ENCODE measurements at places on chromosomes 16 and 17.
A peak's percentile ranks its signal among the peaks of the same experiment; 100 is the strongest.

DNA sequence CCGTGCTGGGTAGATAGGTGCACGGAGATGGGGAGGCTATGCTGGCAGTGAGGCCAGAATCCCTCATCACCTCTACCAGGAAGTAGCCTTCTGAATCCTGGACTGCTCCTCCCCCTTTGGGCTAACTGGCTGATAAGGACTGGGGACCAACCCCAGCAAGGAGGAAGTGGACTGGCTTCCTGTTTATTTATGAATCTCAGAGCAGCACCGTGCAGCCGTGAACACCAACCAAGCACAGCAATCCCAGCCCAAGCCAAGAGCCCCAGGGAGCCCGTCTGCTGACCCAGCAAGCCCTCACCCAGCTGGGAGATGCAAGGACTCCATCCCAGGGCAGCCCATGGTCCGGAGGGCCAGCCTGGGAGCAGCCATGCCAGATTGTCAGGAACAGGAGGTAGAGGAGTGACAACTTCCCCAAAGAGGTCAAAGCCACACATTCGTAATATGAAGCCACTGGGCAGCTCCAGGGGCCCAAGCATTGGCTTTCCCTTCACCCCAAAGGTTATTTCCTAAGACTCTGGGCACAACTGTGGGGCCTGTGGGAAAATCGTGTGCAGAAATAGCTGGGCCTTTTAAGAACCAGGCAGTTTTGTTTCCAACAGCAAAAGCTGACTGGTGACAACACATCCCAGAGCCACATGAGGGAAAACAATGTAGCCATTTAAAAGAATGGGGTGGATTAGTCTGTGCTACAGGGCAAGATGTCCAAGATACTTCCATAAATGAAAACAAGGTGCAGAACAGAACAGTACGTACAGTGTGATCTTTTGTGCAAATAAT, 23.9 kb downstream of the PHB1 start:
- no peak for DNase-seq

GRCh38 chr17:6239241-6239798, 169.1 kb downstream of the WSCD1 start:
- no peak for DNase-seq

- no peak for DNase-seq
Measured at GRCh38 chr16:87560428-87561199, 41.7 kb upstream of the JPH3 start.

DNA sequence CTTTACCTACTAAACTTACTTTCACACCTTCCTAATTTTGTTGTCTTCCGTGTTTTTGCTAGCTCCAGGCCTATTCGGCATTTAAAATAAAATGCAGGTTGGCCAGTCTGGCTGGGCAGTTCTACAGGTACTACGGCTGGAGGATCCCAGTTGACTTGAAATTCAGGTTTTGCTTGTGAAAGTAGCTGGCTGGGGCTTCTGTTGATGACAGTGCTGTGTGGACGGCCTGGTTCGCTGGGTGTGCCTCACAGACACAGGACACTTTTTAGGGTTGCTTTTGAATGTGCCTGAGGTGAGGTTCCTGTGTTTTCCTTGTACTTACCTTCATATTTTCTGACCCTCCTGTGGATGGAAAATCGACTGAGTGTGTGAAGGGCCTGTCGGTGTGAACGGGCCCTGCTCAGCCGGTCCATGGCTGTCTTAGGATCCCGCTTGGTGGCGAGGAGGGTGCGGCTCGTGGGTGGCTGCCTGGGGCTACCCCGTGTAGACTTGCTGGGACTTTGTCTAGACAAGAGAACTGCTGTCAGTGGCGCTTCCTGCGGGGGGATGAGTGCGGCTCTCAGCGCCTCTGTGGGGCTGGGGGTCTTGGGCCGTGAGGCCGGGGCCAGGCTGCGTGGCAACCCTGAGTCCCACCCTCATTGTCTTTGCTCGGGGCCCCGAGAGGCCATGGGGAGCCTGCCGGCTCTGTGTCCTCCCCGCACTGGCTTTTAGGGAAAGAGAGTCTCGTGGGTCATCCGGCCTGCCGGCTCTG, 18.7 kb upstream of the ZNF750 start:
- no peak for DNase-seq

- DNase-seq, result no peak
Measured at GRCh38 chr17:49061524-49061943, 64.3 kb downstream of the IGF2BP1 start.

DNA sequence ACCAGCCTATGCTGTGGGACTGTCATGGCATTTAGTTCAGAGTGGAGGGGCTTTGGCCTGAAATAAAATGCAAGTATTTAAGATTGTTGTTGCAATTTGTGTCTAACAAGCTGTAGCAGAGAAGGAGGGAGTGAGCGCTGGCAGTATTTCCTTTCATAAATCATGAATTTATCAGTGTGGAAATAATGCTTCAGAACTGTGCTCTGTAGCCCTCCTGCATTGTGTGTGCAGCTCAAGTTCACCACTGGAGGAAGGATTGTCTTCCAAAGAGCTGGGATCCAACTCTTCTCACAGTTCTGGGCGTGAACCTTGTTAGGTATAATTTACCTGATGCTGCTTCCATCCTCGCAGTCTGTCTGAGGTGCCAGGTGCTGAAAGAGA, 15.1 kb downstream of the SNX11 start:
- DNase-seq, result no peak

DNA sequence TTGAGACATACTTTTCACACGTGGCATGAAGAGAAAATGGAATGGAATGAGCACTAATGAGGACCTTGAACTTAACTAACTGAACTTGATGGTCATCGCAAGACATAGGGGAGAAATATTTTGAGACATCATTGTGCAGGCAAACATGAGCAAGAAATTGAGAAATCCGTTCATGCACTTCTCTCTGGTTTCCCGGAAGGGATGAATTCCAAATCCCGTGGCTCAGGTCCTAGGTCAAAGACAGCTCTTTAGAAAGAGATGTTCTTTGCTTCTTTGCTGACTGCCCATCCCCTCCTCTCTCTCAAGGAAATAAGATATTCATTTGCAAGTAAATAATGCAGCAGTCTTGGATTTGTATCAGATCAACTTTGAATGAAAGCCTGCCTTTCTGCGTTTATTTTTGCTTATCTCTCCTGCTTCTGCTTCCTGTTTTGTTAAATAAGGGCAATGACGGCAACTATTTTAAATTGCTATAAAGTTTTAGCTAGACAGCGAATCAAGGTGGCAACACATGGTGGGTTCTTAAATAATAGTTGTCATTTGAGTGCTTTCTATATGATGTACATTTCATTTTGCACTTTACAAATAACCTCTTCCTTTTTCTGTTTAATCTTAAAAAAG, 657.8 kb downstream of the MAF start:
- no peak for DNase-seq

DNA sequence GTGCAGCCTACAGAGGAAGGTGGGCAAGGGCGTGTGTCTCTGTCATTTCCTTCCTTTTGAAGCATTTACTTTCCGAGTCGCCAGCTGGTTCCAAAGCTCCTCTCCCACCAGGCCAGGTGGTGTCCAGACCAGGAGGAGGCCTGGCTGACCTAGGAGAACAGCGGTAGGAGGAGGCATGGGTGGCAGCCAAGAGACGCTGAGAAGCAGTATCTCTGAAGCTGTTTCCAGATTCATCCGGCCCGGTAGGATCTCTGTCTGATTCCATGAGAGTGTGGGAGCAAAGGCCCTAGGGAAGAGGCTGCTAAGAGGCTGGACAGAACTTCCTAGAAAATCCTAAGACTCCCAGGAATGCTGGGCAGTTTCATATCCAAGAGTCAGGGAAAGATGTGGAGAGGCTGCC, 20.3 kb downstream of the MEOX1 start:
- no peak for DNase-seq

GRCh38 chr16:30069611-30070462, 4.3 kb downstream of the ALDOA start:
- no peak for DNase-seq

GRCh38 chr17:50199803-50200456, 1.5 kb downstream of the COL1A1 start:
- no peak for DNase-seq

- DNase-seq, result no peak
Measured at GRCh38 chr16:12319428-12320035, 343.0 kb downstream of the SNX29 start.

DNA sequence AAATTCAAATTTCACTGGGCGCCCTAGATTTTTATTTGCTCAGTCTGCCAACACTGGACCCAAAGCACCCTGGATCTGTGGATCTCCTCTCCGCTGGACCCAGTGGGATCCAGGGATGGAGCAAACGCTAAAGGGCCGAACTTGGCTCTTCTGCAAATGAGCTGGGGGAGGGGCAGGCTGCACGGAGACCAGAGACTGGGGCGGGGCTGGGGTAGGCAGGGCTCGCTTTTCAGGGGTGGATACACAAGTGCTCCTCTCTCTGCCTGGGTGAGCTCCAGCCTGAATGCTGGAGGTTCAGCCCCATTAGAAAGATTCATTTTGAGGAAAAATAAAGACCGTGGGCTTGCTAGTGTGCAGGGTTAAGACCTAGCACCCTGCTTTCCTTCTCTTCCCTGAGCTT, 8.9 kb downstream of the CBX4 start:
- DNase-seq, result no peak

DNA sequence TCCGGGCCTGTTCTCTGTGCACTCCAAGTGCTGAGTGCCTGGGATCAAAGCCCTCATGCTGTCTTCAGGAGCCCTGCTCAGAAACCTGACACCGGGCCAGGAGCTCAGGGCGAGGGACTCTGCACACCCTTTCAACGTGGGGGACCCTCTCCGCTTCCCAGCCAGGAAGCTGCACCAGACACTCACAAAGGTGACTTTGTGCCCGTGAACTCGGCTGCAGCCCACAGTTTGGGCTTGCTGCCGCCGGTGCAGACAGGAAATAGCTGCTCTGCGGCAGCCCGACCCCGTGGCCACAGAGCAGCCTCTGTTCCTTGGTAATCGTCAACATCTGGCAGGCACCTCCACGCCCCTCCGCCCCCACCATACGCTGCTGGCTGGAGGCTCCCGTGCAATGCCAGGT, 93.4 kb upstream of the METRNL start:
- no peak for DNase-seq

GRCh38 chr17:61555127-61555566, 35.9 kb downstream of the NACA2 start:
- no peak for DNase-seq

DNA sequence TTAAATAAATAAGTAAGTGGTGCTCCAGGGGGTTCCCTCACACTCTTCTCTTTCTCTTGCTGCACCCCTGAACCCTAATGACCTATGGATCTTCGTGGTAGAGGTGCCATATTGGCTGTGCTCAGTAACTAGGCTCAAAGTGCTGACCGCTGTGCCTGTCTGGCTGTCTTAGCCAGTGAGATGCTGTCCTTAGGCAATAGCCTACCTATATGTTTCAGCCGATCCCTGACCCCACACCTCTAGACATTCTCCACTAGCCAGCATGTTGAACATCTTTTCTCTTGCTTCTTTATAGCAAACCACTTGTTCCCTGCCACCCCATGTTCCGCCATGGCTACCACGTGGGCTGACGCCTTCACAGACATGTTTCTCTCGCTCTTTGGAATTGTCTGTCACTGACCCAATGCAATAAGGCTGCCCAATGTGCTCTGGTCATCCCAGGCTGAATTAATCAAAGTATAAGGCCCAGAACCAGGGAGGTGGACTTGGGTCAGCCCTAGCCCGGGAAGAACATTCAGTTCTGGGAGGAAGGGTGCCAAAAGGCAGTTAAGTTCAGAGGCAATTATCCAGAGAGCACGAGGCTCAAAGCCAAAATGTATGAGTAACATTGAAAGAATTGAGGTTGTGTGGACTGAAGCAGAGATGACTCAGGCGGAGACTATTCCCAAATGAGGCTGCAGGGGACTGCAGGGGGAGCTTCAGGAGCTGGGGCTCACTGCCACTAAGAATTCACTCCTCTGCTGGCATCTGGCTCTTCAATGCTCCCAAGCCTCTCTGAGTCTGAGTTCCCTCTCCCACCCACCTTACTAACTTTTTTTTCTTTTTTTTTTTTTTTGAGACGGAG, 28.7 kb upstream of the TNRC6A start:
- DNase-seq, result peak; percentile 97

DNA sequence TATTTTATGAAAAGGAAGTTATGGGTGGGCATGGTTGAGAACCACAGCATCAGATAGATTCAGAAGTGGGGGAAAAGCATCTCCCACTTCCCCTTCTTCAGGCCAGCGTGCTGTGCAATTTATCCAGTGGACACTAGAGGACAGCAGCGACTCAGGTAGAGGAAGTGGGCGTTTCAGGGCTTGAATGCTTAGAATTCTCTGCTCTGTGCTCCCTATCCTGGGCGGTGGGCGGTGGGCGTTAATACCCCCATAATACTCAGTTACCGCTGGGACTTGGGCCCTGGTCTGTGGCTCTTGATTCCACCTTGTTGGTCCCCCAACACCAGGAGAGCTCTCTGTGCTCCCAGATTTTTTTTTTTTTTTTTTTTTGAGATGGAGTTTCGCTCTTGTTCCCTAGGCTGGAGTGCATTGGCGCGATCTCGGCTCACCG, 3.7 kb upstream of the LYZL6 start:
- no peak for DNase-seq

DNA sequence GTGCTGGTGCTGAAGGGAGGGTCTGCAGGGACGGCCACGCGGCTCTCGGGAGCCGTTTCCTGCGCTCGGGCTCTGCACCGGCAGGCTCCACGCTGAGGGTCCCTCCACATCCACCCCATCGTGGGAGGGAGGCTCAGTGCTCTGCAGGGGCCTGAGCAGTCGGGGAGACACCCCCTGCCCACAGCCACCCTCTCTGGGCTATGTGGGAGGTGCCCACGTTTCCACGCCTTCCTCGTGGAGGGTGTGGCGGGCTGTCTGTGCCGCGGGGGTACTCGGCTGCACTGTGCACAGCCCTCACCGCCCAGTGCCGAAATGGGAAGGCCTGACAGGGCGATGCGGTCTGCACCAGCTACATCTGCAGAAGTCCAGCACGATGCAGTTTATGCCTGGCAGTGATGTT, 25.5 kb upstream of the ZNF750 start:
- DNase-seq, result no peak

DNA sequence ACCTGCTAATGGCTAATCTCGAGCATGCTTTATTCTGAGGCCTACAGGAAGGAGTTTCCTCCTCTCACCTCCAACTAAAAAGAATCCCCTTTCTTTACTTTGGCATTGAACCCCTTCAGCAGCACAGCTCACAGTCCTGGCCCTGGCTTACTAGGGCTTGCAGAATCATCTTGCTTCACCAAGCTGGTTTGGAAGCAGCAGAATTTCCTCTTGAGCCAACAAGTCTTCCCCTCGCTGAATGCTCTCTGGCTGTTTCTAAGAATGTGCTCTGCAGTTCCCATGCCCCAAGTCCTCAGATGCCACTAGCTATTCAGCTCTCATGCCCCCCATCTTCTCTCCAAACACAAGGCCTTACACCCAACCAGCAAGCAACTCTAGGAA, 271.2 kb downstream of the NTN1 start:
- DNase-seq, result no peak

DNA sequence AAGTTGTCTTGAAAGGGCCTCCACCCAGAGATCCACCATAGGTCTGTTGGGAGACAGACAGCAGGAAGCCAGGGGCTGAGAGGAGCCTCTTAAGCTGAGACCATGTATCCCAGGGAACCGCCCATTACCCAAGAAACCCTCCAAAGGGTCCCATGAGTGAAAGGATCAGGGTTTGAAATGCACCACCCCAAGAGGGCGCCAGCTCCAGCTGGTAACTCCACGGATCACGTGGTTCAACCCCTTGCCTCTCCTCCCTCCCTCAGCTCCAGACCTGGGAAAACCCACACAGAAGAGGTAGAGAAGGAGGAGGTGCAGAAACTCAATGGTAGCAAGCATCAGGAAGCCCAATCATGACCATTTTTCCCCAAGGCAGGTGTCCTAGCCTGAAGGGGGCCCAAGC, 148.7 kb downstream of the AIPL1 start:
- no peak for DNase-seq

Data from GM04503 (cell line).